NCI-H748 treated with DMSO at 0.1 percent for 48 hours (cell line): ENCODE measurements at places on chromosomes 12 and 14.

DNA sequence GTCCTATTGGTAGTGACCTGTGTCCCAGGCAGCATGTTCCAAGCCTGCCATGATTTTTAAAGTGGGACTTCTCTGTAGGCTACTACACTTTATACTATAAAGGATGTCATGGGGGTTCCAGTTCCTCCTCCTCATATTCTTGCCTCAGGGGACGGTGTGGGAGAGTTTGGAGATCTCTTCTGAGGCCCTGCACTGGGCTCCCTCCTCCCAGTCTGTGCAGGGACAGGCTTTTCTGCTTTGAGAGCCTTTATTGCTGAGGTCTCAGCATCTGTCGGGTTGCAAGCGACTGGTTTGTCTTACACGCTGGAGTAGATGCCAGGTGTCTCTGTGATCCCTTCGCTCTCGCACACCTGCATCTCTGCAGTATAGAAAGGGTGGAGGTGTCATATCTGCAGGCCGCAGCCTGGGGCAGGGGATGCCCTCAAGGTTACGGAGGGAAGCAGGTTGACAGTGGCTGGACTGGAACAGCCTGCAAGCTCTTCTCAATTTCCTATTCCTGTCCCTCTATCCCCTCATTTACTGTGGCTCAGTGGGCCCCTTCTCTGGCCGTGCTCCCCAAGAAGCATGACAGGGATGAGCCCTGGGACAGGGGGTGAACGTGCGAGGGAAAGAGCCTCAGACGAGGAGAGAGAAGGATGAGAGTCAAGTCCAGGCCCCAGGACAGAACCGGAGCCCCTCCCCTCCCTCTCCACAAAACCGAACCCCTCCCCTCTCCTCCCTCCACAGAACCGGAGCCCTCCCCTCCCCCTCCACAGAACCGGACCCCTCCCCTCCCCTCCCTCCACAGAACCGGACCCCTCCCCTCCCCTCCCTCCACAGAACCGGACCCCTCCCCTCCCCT lies 51.3 kb downstream of the SLC6A12 start:
- peak; percentile 52 for DNase-seq

DNA sequence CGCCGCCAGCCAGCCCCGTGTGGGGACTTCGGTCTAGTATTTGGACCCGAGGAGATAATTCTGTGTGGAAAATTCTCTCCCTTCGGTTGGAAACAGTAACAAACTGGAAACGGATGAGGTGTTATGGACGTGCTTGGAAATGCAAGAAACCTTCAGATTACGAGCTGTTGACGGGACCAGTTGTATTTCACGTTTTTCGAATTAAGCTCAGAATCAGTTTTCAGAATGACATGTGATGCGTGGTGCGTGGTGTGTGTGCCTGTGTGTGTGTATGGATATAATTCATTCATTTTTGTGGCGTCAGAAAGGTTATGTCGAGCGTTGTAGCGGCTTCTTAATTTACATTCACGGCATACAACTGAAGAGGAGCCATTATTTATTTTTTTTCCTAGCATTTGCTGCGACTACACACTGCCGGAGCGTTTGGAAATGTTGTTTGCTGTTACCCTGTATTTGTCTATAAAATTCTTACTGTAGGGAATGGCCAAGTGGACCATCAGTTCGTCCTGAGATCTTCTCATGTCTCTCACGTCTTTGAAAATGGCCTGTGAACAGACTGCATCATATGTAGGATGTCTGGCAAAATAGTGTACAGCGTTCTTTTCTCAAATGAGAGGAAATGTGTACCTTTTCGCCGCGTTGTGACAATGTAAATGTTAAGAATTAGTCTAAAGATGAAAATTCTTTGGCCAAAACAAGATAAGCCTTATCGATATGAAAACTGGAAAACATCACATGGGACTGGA lies 1.3 kb downstream of the TRAF3 start:
- peak; percentile 12 for DNase-seq

DNA sequence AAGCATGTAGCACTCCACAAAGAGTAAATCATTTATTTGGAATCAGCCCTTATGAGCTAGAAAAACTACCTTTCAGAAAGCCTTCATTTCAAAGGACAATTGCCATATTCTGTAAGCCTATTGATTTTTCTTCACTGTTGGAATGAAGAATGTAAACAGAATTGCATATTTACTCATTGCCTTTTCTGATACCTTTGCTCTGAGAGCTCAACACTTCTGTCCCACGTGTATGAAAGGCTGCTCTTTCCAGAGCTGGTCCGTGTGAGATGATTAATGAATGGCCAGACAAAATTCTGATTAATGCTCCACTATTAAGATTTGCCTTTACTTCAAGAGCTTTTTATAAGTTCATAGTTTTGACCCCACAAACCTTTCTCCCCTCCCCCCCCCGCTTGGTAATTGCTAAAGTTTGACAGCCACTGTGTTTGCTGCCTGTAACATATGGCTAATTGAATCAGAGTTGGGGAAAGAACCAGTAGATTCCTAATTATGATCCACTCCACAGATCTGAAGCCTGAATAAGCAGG lies 63.0 kb upstream of the PLEKHA5 start:
- no peak for DNase-seq

DNA sequence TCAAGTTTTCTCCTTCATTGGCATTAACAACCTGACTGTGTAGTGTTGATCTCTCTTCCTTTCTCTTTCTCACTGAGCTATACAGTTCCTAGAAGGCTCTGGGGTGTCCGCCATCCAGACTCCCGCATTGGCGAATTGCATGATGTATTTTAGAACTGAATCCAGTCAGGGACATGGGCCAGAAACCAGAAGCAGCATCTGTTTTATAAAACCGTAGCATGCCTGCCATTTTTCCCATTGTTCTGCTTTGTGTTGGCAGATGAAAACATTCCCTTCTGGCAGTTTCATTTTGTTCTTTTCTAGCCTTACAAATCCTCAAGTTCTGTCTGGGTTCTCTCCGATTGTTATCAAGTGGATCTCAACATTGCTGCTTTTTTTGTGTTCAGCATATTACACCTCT lies 268.3 kb upstream of the SEL1L start:
- DNase-seq: no peak

DNA sequence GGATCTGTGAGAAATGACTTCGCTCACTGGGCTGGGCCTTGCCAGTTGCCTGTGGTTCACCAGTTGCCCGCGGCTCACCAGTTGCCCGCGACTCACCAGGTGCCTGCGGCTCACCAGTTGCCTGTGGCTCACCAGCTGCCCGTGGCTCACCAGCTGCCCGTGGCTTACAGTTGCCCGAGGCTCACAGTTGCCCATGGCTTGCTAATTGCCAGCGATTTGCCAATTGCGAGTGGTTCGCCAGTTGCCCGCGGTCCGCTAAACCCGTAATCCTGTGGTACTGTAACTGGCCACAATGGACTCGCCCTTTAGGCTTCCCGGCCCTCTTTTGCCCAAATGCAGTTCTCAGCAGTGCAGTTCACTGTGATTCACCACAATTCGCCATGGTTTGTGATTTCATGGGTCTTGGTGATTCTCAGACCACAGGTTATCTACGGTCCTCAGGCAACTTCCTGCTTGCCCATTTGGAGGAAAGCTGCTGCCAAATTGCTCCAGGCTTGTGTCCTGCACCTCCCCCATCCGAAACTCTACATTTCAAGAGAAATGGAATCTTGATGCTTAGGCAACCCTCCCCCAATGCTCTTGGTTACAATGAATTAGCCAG lies 15.0 kb upstream of the MEG3 start:
- no peak for DNase-seq

DNA sequence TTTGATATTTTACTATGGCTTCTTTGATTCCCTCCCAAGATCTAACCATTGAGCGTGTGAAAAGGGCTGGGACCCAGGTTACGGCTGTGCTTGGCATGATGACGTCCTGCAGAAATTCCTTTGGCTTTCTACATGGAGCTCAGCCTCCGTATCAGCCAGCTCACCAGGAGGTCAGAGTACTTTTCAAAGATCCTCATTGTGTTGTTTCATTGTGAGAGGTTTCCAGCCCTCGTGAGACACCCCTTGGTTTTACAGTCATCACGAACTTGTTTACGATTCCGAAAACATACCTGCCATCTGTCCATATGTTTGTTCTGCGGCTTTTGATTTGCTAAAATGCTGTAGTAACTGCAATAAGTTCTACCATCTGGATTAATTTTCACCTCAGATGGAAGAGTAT lies 453.1 kb downstream of the TMEM121 start:
- no peak for DNase-seq

DNA sequence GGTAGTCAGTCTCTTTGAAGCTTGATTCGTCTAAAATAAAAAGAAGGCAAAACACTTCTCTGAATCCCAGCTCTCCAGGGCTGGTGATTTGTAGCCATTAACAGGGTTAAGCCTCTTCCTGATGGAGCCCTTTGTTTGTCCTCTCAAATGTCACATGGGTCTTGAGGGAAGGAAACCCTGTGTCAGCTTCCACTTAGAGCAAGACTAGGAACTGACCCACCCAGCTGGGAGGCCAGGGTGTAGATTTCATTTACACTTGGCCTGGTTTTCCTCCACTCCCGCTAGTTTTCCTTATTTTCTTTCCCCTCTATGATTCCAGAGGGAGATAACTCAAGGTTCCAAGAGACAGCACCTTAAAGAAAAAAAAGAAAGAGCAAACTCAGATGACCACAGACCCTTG lies 230.5 kb upstream of the EGLN3 start:
- peak; percentile 17 for DNase-seq

DNA sequence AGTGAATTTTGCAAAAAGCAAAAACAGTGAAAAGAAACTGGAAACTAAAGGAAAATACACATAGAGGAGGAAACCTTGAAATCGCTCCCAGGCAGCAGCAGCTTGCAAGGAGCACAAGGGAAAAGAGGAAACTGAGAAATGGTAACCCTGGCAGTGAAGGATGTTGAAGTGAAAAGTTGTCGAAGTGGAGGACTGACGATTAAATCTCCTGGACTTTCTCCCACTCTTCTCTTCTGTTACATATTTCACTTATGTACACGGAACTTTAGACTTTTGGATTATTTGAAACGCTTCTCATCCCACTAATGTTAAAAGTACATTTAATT lies 388.8 kb upstream of the USP15 start:
- DNase-seq: no peak

DNA sequence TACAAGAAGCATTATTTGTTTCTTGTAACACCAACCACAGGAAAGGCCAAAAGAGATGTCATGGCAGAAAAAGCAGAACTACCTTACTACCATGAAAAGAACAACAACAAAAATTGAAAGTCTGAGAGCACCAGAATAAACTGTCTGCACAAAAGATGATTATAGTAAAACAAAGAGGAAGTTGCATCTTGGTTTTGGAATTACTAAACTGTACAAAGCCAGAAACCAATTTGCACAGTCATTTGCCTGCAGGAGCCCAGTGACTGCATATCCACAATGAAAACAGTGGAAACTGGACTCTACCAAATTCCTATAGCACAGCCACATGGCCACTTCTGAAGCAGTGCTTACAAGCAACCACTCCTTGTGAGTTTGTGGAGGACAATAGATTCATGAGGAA lies 276.2 kb downstream of the SSPN start:
- no peak for DNase-seq

DNA sequence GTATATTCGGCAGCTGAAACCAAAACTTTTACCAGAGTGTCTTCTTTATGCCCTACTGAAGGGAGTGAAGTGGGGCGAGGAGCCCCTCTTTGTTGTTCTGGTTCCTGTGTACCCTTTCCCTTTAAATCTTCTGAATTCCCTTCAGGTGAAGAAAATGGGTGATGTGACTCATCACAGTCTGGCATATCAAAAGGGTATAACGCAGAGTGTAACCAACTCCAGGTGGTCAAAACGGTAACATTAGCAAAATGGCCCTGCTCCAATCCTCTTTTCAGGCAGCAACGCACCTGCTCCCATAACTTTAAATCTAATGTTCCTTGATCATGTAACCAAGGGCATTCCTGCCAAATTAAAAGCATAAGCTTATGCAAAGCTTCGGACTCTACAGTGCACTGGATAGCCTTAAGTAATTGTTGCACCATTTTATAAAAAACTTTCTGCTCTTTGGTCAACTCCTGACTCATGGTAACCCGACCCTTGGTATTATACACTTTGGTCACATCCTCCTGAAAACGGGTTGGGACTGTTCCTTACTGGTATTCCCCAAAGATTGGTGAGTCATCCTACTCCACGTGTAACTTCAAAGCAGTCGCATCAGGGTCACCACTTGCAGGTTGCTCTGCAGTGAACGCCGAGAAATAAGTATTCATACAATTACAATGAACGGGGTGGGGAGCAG lies 83.1 kb downstream of the KCNMB4 start:
- DNase-seq: no peak

- no peak for DNase-seq
Observed at GRCh38 chr12:9132008-9132535, 16.4 kb upstream of the A2M start.

- no peak for DNase-seq
Observed at GRCh38 chr12:45214071-45214470, 1.8 kb upstream of the ANO6 start.

GRCh38 chr12:65570451-65571130 lies 253.7 kb upstream of the HMGA2 start:
- no peak for DNase-seq

GRCh38 chr12:4037747-4038312 lies 164.6 kb upstream of the PARP11 start:
- DNase-seq: no peak

GRCh38 chr14:88264116-88264515 lies 59.0 kb downstream of the KCNK10 start:
- DNase-seq: no peak
